SIG-M5 (cell line): ENCODE measurements at places on chromosomes 6 and 20.

GRCh38 chr6:28486533-28486932 lies 29.1 kb downstream of the GPX6 start:
- DNase-seq, result no peak

DNA sequence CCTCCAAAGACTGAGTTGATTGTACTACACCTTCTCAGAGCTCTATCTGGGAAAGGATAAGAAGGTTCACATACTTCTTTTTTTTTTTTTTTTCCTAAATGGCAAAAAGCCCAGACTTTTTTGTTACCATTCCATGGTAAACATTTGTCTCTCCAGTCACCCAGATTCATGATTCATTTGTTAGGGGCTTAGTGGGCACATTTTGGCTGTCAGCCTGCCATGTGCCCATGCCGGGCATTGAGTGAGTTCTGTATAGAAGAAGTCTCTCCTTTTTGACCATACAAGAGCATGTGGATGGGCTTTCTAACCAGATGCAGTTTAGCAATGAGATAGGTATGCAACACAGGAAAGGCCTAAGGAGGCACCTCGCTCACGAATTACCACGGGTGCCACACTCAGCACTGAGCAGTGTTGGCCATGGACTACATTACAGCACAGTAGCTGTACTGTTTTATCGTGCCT lies 447.5 kb upstream of the HSF2 start:
- DNase-seq, result no peak

DNA sequence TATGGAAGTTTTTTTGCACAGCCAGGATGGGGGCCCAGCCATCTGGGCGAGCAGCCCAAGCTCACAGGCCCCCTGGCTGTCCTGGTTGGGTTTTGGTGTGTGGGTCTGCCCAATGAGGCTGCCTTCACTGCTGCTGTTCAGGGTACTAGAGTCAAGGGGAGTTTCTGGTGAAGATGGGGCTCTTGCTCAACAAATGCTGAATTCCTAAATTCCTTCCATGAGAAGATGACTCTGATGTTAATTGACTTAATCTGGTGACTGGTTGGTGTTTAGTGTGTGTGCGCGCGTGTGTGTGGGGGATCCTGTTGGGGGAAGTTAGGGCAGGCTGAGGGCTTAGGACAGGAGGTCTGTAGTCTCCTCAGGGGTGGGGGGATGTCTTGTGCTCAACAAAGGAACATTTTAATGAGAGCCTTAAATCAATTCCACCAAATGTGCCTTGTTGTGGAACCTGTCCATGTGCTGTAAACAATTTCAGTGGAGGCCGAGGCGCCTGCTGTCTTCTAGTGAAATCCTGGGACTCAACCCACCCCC lies 1.9 kb downstream of the PTK7 start:
- no peak for DNase-seq

DNA sequence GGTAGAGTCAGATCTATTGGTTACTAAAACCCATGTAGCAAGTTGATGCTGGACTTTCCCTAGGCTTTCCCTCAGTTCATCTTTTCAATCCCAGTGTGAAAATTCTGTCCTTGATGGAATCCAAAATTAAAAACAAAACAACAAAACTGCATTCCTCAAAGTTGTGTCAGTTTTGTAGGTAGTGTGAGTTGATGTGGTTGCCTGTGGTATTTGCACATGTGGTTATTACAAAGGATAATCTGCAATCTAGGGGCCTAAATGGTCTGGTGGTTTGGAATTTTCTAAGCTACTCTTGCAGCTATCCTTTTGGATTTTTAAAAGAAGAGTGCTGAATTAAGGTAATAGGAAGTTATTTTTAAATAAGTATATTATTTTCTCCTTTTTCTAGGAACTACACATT lies 132.2 kb upstream of the SCGN start:
- no peak for DNase-seq
